ENCODE measurements at places on chromosomes 2 and 18.

- DNase-seq, result no peak
Observed at GRCh38 chr2:46574457-46575355, 95.3 kb downstream of the TMEM247 start.

DNA sequence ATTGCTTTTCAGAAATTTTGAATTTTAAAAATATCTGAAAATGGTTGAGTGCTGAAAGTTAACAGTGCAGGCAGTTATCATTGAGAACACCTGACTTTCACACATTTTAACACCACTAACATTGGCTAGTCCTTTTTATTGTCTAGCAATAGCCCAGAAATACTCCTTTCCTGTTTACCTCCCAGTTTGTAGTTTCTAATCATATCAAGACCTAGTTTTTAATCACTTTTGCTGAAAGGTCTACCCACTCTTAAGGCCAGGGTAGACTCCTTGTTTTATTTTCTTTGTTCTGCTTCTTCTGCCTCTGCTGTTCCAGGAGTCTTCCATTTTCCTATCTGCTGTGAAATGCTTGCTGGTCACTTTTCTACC, 72.1 kb downstream of the UBE2E3 start:
- DNase-seq, result no peak

- no peak for DNase-seq
Observed at GRCh38 chr2:20416723-20417122, 30.2 kb upstream of the RHOB start.

DNA sequence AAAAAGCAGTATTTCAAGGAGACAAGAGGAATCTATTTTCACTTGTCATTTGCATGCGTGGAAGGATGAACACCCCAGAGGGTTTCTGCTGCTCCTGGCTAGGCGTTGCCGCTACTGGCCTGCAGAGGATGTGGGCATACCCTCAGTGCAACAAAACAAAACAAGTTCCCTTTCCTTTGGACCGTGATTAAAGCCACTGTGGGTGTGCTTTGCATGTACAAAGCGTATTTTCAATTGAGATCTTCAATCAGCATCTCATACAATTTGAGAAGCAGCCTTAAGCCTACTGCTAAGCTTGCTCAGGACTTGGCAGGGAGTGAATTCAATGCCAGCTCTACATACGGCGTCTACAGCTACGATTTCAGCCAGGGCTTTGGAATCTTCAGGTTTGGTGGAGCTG, 298.4 kb downstream of the LPIN1 start:
- DNase-seq, result peak; percentile 7
